ENCODE measurements at places on chromosomes 4 and X.

DNA sequence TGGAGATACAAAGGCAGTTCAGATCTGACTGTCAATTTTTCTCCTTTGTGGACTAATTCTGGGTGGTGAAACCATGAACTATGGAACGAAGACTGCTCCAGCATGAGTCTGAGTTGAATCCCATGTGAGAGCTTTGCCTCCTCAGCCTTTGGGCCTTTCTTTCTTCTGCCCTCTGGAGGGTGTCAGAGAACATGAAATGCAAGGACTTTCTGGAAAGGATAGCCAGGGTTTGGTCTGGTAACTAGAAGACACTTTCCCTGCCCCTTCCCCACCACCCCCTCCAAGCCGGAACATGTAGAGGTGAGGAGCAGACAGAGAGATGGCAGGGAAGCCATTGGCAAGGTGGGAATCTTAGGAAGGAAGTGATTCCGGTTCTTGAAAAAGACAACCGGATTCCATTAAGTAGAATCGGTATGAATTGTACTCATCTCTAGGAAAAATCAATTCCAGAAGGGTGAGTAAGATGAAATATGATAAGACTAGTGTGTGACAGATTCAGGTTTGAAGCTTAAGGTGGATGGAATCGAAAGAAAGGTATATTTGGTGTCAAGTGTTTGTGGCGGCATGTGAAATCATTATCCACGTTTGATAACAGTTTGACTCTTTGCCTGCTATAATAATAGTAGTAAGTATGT is 19.0 kb downstream of the FHL1 start:
- no peak overlapping the region for H3K4me3 ChIP-seq
- DNase-seq: no peak
- H3K27me3 ChIP-seq: peaks cover 6% of the 10 kb centered on the region
- no peaks in the 10 kb centered on the region for H3K4me1 ChIP-seq
- no peak overlapping the region for H3K27ac ChIP-seq

GRCh38 chr4:1615786-1616556 is 68.1 kb downstream of the FAM53A start:
- peak overlapping the region; percentile 60 for H3K27ac ChIP-seq
- no peaks in the 10 kb centered on the region for H3K36me3 ChIP-seq
- no peak for DNase-seq
- no peak overlapping the region for H3K4me3 ChIP-seq

- no peaks in the 10 kb centered on the region for H3K27me3 ChIP-seq
- no peak overlapping the region for H3K4me3 ChIP-seq
- DNase-seq: no peak
- no peaks in the 10 kb centered on the region for H3K4me1 ChIP-seq
These were observed 6.9 kb downstream of the ZDHHC9 start for GRCh38 chrX:129836827-129837226.

DNA sequence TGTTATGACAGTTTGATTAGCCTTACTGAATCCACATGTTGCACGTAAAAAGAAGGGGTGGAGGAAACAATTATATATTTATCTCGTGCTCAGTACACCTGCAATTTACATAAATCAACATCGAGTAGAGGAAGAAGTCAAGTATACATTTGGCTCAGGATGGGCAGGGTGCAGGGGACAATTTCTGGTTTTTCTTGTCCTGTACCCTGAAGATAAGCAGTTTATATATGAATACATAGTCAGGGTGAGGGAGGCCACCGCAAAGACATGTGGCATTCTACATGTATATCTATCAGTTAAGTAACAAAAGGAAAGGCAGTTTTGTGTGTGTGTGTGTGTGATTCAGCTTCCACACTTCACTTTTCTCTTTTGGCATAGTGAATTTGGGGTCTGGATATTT is 11.1 kb upstream of the EREG start:
- H3K27ac ChIP-seq: no peak overlapping the region
- peaks cover 21% of the 10 kb centered on the region for H3K27me3 ChIP-seq
- no peaks in the 10 kb centered on the region for H3K36me3 ChIP-seq

DNA sequence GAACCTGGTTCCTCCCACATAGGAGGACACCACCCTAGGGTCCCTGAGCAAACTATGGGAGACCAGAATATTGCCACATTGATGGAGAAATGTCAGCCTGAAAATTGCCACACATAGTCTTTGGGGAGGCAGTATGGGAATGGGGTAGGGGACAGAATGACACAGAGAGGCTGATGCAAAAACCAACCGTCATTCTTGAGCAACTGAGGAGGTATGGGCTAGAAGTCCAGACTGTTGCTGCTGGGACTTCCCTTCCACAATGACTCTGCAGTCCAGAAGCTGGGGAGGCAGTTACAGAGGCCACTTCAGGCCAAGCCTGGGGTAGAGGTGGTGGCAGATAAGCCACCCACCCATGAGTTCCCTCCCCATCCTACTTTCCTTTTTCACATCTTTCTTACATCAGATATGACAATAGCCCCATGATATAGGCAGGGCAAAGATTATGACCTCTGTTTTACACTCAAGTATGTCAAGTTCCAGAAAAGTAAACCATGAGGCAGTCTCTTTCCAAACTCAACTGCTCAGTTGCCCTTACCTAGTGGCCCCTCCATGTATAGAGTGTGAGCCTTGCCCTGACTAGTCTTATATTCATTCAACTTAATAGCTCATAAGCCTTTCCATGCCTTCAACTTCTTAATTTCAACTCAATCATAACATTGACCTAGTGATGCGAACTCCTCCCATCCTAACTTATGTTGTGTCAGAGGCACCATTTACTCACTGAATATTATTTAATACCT is 41.7 kb downstream of the VSIG4 start:
- no peaks in the 10 kb centered on the region for H3K36me3 ChIP-seq
- H3K4me3 ChIP-seq: no peak overlapping the region
- no peak for DNase-seq
- peaks cover 3% of the 10 kb centered on the region for H3K4me1 ChIP-seq

GRCh38 chrX:72271812-72272211 is 5.2 kb downstream of the RPS4X start:
- peaks cover 41% of the 10 kb centered on the region for H3K4me1 ChIP-seq
- peak overlapping the region; percentile 51 for H3K27ac ChIP-seq
- peaks cover 58% of the 10 kb centered on the region for H3K36me3 ChIP-seq
- no peak for DNase-seq

GRCh38 chrX:150509703-150510102 is 58.7 kb upstream of the MTM1 start:
- H3K27ac ChIP-seq: no peak overlapping the region
- no peak for DNase-seq
- H3K36me3 ChIP-seq: no peaks in the 10 kb centered on the region
- H3K4me3 ChIP-seq: no peak overlapping the region
- H3K4me1 ChIP-seq: no peaks in the 10 kb centered on the region
- no peaks in the 10 kb centered on the region for H3K27me3 ChIP-seq

DNA sequence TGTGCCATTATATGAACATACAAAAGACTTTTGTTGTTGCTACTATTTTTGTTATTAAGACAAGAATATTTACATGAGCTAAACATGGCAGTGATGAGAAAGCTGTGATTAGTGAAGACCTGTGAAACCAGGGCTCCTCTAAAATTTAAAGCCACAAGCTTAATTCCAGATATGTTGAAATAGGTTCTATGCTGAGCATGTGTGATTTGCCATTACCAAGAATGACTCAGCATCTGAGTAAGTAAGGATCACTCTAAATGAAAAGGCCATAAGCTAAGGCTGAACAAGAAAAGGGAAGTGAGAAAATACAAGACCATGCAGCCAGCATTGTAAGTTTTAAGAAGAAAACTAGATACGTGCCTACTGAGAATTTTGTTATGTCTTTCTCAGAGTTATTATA is 75.9 kb upstream of the CAMK2D start:
- DNase-seq: no peak
- H3K4me1 ChIP-seq: no peaks in the 10 kb centered on the region
- peaks cover 10% of the 10 kb centered on the region for H3K27me3 ChIP-seq
- H3K4me3 ChIP-seq: no peak overlapping the region
- H3K27ac ChIP-seq: no peak overlapping the region

- no peak overlapping the region for H3K4me3 ChIP-seq
- no peaks in the 10 kb centered on the region for H3K36me3 ChIP-seq
- no peak for DNase-seq
- no peaks in the 10 kb centered on the region for H3K27me3 ChIP-seq
These were observed 119.0 kb downstream of the ADGRL3 start for GRCh38 chr4:61319156-61319555.

DNA sequence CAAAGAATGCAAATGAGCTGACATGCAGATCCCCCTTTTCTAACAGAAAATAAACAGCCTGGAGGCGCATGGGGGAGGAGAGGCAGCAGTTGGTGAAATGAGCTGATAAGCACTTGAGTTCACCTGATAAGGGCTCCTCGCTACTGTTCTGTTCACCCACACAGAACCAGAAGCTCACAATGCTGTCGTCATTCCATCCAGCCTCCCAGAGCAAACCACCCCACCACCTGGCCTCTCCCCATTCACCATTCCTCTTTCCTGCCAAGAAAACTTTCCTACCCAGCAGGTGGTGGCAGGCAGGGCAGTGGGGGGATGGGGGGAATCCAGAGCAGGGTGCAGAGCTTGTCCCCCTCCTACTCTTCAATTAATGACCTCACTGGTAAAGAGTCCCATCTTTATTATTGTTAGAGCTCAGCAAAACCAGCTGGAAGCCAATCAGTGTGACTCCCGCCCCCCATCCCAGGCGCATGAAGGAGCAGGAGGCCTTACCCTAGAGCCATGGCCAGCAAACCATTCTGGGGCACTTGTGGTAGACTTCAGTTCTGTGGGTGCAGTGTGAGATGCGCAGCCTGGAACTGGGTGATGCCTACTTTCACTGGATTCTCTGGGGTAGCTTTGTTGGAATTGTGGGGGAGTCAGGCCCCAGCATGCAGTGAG is 350.3 kb downstream of the ZIC3 start:
- H3K36me3 ChIP-seq: no peaks in the 10 kb centered on the region
- DNase-seq: no peak
- H3K27ac ChIP-seq: no peak overlapping the region
- H3K4me1 ChIP-seq: no peaks in the 10 kb centered on the region
- H3K27me3 ChIP-seq: no peaks in the 10 kb centered on the region

GRCh38 chr4:54937501-54937900 is 187.9 kb downstream of the KDR start:
- H3K27me3 ChIP-seq: no peaks in the 10 kb centered on the region
- H3K4me1 ChIP-seq: peaks cover 8% of the 10 kb centered on the region
- no peak overlapping the region for H3K27ac ChIP-seq
- H3K36me3 ChIP-seq: no peaks in the 10 kb centered on the region
- H3K4me3 ChIP-seq: no peak overlapping the region

GRCh38 chrX:74438764-74439163 is 17.5 kb downstream of the SLC16A2 start:
- no peak overlapping the region for H3K4me3 ChIP-seq
- no peaks in the 10 kb centered on the region for H3K4me1 ChIP-seq
- H3K27ac ChIP-seq: no peak overlapping the region
- DNase-seq: no peak

Measured in central memory CD8-positive, alpha-beta T cell (primary cell).